SK-N-MC (cell line): ENCODE measurements at places on chromosomes 2 and 18.

DNA sequence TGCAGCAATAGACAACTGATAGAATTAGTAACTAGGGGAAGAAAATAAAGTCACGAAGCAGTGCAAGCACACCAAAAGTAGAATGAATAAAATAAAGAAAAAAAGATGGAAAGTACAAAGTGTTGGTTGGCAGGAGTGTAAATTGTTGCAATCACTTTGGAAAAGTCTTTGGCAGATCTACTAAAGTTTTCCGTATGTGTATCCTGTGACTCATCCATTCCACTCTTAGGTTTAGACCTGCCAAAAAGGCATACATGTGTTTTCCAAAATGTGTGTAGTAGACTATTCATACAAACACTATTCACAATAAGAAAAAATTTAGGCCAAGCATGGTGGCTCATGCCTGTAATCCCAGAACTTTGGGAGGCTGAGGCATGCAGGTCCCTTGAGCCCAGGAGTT is 282.1 kb upstream of the FSIP2 start:
- DNase-seq, result no peak

DNA sequence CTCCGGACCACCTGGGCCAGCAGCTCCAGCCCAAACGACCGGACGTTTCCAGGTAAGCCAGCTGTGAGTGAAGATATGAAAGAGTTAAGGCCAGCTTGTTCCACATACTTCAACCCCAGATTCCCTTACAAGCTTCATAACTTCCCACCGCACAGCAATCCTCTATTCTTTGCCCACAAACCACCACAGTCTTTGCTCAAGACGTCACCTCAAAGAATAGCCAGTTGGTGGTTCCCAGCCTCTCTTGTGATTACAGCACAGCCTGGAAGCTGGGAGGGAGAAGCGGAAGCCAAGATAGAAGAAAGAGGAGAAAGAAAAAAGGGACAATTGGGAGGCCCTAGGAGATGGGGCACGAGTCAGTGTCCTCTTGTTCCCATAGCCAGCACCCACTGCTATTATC is 70.6 kb downstream of the NRP2 start:
- no peak for DNase-seq

DNA sequence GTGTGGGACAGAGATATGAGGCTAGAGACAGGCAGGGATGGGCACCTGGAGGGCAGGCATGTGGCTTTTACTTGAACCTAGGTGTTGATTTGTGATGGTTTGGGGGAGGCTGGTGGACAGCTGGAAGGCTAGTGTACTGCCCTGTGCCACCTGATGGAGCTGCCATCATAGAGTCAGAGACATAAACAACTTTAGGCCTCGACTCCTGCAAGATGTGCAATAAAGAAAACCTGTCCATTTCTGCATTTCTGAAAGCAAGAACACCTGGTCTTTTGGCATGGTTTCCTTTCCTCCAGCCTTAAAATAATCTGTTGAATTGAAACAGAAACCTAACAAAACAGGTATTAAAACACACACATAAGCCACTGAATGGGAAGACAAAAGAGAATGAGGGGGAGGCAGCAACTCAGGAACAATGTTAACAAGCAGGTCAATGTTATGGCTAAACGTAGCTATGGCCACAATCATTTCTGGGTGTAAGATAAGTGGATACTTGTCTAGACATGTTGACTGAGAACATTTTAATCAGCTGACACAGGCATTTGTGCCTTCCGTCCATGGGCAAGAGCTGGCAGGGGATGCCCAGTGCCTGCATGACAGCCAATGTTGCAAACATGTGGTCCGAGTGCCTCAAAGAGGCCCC is 87.8 kb downstream of the KCTD1 start:
- no peak for DNase-seq

DNA sequence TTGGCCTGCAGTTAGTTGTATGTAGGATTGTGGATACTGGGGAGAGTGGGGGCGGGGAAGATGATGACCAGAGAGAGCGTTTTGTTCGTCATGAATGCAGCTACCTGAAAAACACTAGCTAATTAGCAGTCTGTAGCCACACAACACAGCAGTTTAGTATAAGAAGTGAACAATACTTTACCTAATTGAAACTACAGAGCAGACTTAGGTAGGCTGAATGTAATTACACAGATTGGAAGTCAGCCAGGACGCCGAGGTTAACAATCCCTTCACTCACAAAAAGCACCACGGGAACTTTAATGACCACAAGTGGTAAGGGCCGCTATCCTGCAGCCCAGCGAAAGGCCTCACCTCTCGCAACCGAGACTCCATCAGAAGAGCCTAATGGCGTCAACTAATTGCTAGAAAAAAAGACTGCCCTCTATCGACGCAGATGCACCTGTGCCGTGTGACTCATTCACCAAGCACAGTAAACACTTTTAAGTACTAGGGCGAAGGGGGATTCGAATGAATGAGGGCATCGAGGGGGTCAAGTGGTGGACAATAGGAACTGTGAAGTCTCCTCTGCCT is 591.0 kb downstream of the ARHGAP15 start:
- DNase-seq, result no peak

DNA sequence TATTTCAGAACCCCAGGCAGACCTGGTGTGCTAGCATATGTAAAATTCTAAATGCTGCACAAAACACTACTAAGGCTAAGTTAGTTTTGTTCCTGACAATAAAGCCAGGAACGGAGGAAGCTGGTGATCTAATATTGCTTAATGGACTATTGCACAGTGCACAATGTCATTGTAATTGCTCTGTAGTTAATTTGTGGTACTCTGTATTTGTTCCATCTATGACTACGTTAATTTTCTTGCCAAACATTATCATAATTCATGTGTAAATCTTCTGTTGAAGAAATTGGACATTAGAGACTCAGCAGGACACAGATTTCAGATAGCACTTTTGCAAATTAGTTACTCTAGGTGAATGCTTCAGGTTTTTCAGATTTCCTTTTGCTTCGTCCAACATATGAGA is 232.3 kb downstream of the RIT2 start:
- DNase-seq, result no peak

- DNase-seq, result no peak
Measured at GRCh38 chr18:47999801-48000248, 69.4 kb upstream of the SMAD2 start.

- DNase-seq, result no peak
Measured at GRCh38 chr2:96815326-96816126, 542 bp upstream of the CNNM3 start.

GRCh38 chr2:191539068-191539467 is 138.9 kb upstream of the NABP1 start:
- DNase-seq, result no peak

GRCh38 chr18:48609820-48610815 is 71.3 kb downstream of the CTIF start:
- no peak for DNase-seq

- no peak for DNase-seq
Measured at GRCh38 chr18:3985020-3985419, 470.1 kb downstream of the DLGAP1 start.

GRCh38 chr2:39623917-39624316 is 41.8 kb upstream of the TMEM178A start:
- no peak for DNase-seq

DNA sequence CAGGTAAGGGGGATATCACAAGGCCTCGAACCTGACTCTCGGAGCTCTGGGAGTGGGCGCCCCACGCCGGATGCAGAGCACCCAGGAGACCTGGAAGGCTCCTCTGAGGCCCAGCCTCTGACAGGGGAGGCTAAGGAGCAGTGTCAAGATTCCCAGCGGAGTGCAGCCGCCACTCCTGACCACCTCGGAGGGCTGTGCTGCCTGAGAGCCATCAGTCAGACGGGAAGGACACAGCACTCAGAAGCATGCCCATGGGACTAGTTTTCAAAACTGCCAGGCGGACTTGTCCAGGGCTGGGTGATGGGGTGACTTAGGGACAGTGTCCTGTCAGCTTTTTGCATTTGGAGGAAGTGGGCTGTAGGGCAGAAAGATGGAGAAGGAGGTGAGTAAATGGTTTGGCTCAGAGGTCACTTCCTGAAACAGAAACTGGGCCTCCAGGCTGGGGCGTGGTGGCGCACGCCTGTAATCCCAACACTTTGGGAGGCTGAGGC is 34.6 kb upstream of the B3GNT7 start:
- no peak for DNase-seq

DNA sequence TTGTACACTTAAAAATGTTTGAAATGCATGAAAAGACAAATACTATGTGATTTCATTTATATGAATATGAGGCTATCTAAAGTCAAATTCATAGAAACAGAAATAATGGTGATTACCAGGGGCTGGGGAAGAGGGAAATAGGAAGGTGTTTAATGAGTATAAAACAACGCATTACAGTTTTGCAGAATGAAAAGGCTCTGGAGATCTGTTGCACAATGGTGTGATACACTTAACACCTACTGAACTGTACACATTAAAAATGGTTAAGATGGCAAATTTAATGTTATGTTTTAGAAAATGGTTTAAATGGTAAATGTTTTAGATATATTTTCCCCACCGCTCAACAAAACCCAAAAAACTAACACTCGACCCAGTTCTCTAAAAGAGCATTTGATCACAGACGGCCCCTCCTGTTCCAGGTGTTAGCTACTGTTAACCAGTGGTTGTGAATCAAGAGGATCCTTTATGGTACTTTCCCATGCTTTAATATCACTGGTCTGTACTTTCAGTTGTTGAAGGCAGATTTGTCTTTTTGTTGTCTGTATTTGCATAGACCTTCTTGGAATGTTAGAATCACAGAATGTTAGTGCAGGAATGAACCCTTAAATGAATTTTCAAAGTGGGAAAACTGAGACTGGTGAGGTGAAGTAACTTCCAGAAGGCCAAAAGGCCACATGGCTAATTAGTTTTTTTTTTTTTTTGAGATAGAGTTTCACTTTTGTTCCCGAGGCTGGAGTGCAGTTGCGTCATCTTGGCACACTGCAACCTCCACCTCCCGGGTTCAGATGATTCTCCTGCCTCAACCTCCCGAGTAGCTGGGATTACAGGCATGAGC is 10.2 kb downstream of the RAB10 start:
- no peak for DNase-seq

GRCh38 chr2:9738062-9738461 is 105.2 kb upstream of the TAF1B start:
- no peak for DNase-seq

GRCh38 chr2:239239607-239240413 is 161.0 kb downstream of the HDAC4 start:
- DNase-seq, result no peak

GRCh38 chr2:50875561-50875960 is 156.4 kb downstream of the NRXN1 start:
- no peak for DNase-seq

- DNase-seq, result no peak
Measured at GRCh38 chr2:237452861-237453260, 34.2 kb upstream of the MLPH start.

GRCh38 chr2:145751155-145751554 is 1231.2 kb upstream of the ZEB2 start:
- DNase-seq, result no peak

DNA sequence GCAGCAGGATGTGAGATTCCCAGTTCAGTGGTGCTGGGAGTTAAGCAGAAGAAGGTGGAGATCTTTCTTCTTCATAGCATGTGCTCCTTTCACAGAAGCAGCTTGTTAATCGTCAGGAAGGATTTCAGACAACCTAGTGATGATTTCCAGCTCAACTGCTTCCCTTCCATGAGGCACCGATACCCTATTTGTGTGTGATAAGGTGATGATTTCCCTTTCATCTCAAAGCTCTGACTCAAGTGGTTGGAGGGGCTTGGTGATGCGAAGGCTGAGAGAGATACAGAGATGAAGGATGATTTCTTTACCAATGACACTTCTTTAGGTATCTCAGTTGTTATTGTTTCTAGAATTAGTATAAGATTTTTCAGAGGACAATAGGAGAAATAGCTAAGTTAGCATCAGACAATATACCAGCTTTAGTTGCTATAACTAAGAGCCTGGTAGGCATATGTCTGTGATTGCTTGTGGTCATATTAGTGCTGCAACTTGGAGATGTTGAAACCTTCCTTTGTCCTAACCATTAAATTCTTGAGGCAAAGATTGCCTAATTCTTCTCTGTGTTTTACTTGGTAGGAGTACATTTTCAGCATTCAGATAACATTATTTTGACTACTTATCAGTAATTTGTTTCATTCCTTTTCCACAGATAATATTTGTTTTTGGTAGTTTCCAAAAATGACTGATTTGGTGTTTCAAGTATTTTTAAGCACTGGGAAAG is 111.3 kb downstream of the PLCL1 start:
- no peak for DNase-seq

- no peak for DNase-seq
Measured at GRCh38 chr2:33094303-33094702, 147.6 kb downstream of the LTBP1 start.
